Esophagus squamous epithelium (tissue), 5 donors: ENCODE measurements at places on chromosomes 12 and 14. TPM values are rescaled to one million over a fixed set of nuclear protein-coding genes. Genes with fewer than 3 reads are reported as not detected.

Gene TPH2
- not detected for total RNA-seq

Gene ETFBKMT
- total RNA-seq: 0.53 TPM

Gene ZFYVE1
- total RNA-seq: 17.6 TPM

Gene VRTN
- total RNA-seq: not detected

Gene SYNDIG1L
- not detected for total RNA-seq

Gene FGF6
- total RNA-seq: not detected

Gene SYT1
- total RNA-seq: 0.26 TPM

Gene RACGAP1
- total RNA-seq: 37.6 TPM

Gene NEUROD4
- not detected for total RNA-seq

Gene POU6F1
- total RNA-seq: 0.42 TPM

Gene KRT74
- total RNA-seq: 6.7 TPM

Gene MAP4K5
- total RNA-seq: 113 TPM

Gene RALGAPA1
- total RNA-seq: 51.3 TPM

Gene C14orf180
- not detected for total RNA-seq
